ENCODE measurements at places on chromosomes 7 and 10.

- DNase-seq: no peak
These were observed 223.3 kb upstream of the TCERG1L start for GRCh38 chr10:131534836-131535235.

DNA sequence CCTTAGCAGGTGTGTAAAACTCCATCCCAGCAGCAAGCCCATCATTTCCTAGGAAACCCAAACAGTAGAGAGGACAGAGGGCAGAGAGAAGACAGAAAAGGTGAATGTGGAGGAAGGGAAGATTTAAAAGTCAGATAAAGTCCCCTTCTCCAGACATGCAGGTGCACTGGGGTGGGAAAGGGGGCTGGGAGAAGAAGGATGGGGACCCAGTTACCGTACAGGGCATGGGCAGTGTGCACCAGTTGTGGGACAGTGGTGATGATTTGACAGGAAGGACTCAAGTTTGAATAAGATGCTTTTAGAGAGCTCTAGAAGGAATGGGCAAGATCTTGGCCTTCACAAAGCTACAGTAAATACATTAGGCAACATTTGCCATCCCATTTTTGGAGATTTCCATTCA is 110.7 kb upstream of the PLXNA4 start:
- DNase-seq: no peak

- DNase-seq: no peak
These were observed 363.6 kb upstream of the NRP1 start for GRCh38 chr10:33698033-33698432.

DNA sequence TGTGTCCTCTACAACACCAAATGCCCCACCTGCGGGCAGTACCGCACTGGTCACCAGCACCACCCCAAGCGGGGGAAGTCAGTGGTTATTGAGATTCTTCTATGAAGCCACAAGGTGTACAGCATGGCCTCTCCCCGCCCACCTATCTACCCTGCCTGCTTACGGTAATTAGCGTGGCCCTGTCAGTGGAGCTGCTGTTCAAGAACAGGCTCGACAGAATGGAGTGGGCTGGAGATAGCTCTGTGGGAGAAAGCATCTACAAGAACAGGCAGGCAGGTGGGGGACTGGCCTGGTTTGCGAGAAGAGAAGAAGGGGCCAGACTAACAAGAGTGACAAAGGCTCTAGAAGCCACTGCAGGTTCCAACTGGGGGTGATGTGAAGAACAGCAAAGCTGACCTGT is 108.3 kb downstream of the RNF216 start:
- no peak for DNase-seq

- no peak for DNase-seq
These were observed 102.7 kb upstream of the MKLN1 start for GRCh38 chr7:131224996-131225395.

GRCh38 chr7:16564023-16564380 is 37.4 kb downstream of the LRRC72 start:
- no peak for DNase-seq

- no peak for DNase-seq
These were observed 141.7 kb upstream of the CCDC6 start for GRCh38 chr10:60048091-60048501.

DNA sequence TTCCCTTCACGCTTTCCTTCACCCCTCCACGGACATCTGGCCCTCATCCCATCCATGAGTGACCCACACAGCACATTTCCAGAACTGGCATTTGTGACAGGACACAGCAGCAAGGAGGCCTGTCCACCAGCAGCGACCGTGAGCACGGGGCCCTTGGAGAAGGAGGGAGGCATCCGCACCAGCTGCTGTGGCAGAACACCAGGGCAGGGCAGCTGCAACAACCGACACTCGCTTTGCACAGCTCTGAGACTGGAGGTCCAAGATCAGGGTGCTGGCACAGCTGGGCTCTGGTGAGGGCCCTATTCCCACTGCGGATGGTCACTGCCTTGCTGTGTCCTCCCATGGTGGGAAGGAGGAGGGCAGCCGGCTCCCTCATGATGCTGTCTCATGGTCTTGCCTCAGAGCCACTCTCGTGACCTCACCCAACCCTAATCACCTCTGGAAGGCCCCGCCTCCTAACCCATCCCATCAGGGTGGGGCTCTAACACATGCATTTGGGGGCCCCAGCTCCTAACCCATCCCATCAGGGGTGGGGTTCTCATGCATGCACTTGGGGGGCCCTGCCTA is 36.7 kb downstream of the PTPRN2 start:
- DNase-seq: no peak

GRCh38 chr10:71748671-71749191 is 24.6 kb downstream of the VSIR start:
- peak; percentile 48 for DNase-seq

DNA sequence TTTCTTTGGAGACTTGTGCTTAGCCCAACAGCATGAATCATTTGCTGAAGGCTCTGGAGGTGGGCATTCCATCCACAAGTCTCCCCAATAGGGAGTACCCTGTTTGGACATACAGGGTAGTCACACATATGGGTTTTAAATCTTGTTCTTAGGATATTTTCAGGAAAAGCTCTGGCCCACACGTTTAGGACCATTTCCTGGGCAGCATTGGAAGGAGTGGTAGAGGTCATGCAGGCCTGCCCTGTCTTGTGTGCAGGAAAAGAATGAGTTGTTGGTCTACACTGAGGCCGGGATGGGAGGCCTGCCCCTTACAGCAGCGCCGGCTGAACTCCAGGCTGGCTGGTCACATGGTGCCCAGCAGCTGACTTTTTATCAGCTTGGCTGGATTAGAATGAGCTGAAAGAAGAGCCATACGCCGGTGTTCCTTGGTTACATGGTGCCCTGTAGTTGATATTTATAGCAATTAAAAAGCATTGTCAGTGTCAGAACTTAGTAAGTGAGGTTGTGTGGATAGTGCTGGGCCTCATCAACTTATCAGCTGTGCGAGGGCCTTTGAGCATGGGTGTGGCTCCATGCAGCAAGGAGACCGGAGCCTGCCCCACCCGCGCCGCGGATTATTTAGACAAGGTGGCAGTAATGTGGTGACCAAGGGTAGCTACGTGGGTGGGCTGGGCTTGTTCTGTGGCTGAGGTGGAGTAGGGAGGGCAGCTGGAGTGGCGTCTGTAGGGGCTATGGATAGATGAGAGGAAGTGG is 28.6 kb downstream of the OGDH start:
- DNase-seq: no peak

- no peak for DNase-seq
These were observed 86.3 kb downstream of the OAT start for GRCh38 chr10:124332426-124332825.

Data from stimulated activated CD8-positive, alpha-beta memory T cell treated with anti-CD3 and anti-CD28 coated beads, Interleukin-12 subunit alpha, Interleukin-12 subunit beta, amount 100 ng/mL, for 4 hours (primary cell).